ENCODE measurements at places on chromosomes 1 and 21. TPM values are rescaled to one million over a fixed set of nuclear protein-coding genes. Genes with fewer than 3 reads are reported as not detected.
A peak's percentile ranks its signal among the peaks of the same experiment; 100 is the strongest.

GRCh38 chr1:190452272-190452848 lies 25.3 kb downstream of the BRINP3 start:
- no peaks in the 10 kb centered on the region for H3K27me3 ChIP-seq
- no peak for DNase-seq
- no peaks in the 10 kb centered on the region for H3K36me3 ChIP-seq
- no peak overlapping the region for H3K4me3 ChIP-seq
- no peaks in the 10 kb centered on the region for H3K4me1 ChIP-seq
- no peak overlapping the region for H3K27ac ChIP-seq

DNA sequence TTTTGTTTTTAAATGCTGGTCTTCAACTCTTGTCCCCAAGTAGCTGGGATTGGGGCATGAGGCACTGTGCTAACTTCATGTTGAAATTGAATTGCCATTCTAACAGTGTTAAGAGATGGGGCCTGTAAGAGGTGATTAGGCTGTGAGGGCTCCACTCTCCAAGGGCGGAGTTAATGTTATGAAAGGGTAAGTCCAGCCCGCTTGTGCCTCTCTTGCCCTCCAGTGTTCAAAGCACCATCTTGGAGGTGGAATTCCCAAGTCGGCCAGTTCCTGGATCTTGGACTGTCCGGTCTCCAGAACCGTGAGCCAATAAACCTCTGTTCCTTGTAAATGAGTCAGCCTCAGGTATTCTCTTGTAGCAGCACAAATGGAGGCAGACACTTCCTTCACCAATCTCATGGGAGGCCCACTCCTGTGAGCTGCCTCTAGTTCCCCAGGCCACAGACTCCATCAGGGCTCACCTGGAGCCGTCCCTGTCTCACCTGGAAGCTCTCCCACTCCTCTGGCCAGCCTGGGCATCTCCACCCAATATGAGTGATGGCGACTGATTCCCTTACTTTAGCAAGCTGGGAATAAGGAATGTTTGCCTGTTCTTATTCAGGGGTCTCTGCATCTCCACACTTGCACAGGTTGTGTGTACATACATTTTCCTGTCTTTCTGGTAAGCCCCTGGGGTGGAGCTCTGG lies 15.5 kb downstream of the IBA57 start:
- no peaks in the 10 kb centered on the region for H3K27me3 ChIP-seq
- no peaks in the 10 kb centered on the region for H3K4me1 ChIP-seq

GRCh38 chr1:88434836-88435235 lies 249.2 kb upstream of the PKN2 start:
- DNase-seq, result no peak
- H3K4me3 ChIP-seq, result no peak overlapping the region

- peak; percentile 73 for DNase-seq
- H3K27ac ChIP-seq, result no peak overlapping the region
- no peaks in the 10 kb centered on the region for H3K36me3 ChIP-seq
Measured at GRCh38 chr1:101291562-101292380, 55.0 kb downstream of the S1PR1 start.

GRCh38 chr1:22816067-22816775 lies 105.6 kb downstream of the EPHB2 start:
- H3K36me3 ChIP-seq, result no peaks in the 10 kb centered on the region
- no peak overlapping the region for H3K27ac ChIP-seq
- no peaks in the 10 kb centered on the region for H3K27me3 ChIP-seq
- H3K4me3 ChIP-seq, result no peak overlapping the region
- no peak for DNase-seq

- H3K27me3 ChIP-seq, result no peaks in the 10 kb centered on the region
- DNase-seq, result no peak
- H3K36me3 ChIP-seq, result no peaks in the 10 kb centered on the region
- no peak overlapping the region for H3K27ac ChIP-seq
- no peak overlapping the region for H3K4me3 ChIP-seq
Measured at GRCh38 chr1:197444755-197445154, 176.7 kb downstream of the CRB1 start.

- no peaks in the 10 kb centered on the region for H3K36me3 ChIP-seq
- H3K4me1 ChIP-seq, result no peaks in the 10 kb centered on the region
- no peak overlapping the region for H3K4me3 ChIP-seq
Measured at GRCh38 chr1:181905944-181906597, 155.4 kb downstream of the ZNF648 start.

DNA sequence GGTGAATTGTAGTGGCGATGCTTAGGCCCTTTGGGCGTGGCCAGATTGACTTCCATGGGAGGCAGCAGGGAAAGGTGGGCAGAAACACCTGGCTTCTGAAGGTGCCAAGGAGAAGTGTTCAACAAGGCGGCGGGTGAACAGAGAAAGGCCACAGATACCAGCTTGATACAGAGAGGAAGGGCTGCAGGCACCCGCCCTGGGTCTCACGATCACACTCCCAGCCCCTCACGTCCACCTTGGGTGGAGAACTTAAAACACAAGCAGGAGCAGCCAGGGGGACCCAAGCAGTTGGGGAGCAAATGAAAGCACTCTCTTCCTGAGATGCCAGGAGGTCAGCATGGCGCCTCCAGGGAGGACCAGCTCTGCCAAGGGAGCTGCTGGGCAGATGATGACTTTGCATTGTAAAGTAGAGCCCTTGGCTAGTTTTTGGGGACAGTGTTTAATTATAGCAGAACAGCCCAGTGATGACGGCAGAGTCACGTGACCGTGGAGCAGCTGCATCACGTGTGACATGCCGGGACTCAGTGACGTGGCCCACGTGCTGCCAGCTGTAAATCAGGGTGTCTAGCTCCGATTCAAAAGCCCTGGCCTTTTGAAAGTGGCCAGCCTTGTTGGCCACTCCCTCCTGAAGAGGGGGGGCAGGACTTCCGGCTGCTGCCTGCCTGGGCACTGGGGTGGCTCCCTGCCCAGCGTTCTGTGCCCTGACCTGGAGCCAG lies 19.0 kb downstream of the SLC37A1 start:
- H3K27me3 ChIP-seq, result no peaks in the 10 kb centered on the region
- peaks cover 16% of the 10 kb centered on the region for H3K36me3 ChIP-seq
- peaks cover 98% of the 10 kb centered on the region for H3K4me1 ChIP-seq

DNA sequence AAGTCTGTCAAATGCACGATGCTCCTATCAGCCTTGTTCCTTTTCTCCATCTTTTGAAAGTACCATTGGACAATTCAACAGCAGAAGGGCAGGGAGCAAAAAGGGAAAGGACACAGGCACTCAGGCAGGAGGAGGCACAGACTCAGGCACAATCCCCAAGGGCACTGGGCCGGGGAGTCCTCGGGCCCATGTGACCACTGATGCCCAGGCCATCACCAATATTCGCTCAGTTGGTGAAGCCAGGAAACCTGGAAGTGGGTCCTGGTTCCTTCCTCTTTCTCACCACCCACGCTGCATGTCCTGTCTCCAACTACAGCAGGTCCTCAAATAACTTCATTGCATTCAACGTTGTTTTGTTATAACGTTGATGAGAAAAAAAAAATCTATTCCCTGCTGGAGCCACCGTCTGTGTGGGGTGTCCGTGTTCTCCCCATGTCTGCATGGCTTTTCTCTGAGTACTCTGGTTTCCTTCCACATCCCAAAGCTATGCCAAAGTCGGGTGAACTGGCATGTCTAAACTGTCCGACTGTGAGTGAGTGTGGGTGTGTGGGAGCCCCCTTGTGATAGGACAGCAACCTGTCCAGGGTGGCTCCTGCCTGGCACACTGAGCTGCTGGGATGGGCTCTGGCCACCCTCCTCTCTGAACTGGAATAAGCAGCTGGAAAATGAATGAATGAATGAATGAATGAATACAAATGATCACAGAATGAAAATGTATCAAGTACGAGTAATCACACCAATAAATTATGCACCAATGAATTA lies 12.5 kb downstream of the NID1 start:
- no peaks in the 10 kb centered on the region for H3K4me1 ChIP-seq
- DNase-seq, result no peak
- no peak overlapping the region for H3K4me3 ChIP-seq
- no peak overlapping the region for H3K27ac ChIP-seq
- H3K27me3 ChIP-seq, result no peaks in the 10 kb centered on the region

TRIM63 gene
- total RNA-seq, result not detected

RPS6KC1 gene
- 13.2 TPM for total RNA-seq

PTPN14 gene
- total RNA-seq, result 0.56 TPM

FLG2 gene
- total RNA-seq, result not detected

NBPF10 gene
- total RNA-seq, result 0.15 TPM

PHC2 gene
- 54.3 TPM for total RNA-seq

Measured in Karpas-422 (cell line).